ENCODE measurements at places on chromosomes 5 and 9.

DNA sequence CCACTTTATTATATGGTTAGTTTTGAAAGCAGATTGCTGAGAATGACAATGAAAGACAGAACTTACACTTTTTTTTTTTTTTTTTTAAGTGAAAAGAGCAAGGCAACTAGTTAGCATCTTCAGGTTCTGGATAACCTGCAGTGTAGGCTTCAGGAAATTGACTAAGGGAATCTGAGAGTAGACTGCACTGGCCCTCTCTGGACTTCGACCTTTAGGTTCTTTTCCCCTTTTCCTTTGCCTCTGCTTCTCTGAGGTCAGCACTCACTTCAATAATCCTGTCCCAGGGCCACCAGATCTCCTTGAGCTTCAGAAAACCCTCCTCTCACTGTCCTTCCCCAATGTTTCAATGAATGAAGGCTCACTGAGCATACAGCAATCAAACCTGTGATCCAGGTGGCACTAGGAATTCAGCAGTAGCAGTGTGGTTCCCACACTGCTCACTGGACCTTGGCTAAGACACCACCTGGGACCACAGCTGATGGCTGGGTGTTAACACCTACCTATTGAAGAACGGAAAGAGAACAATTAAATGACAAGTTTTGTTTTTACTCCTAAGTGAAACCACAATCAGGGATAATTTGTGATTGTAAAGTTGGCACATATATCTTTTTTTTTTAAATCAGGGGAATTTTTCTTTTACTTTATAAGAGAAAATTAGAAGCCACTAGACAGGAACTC is 85.8 kb upstream of the IL6ST start:
- no peak for DNase-seq

DNA sequence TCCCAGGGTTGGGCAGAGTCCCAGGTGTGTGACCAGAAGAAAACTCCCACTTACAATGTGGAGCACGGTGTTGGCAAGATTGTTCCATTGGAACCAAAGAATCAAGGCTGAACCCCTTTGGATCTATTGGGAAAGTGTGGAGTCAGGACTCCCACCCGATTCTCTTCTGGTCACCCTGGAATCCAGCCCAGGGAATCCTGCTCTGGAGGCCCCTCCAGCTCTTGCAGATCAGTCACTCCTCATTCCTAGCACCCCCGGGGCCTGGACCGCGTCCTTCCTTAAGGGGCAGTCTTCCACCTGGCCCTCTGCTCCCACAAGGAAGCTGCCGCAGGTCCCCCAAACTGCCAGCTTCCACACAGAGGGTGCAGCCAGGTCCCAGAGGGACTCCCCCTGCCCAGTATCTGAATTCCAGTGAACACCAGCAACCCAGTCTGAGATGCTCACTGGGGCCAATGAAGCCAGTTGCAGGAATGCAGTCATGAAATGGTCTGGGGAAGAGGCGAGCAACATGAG is 170.1 kb downstream of the GADD45G start:
- no peak for DNase-seq

GRCh38 chr9:127283917-127284497 is 19.4 kb downstream of the GARNL3 start:
- peak; percentile 6 for DNase-seq

DNA sequence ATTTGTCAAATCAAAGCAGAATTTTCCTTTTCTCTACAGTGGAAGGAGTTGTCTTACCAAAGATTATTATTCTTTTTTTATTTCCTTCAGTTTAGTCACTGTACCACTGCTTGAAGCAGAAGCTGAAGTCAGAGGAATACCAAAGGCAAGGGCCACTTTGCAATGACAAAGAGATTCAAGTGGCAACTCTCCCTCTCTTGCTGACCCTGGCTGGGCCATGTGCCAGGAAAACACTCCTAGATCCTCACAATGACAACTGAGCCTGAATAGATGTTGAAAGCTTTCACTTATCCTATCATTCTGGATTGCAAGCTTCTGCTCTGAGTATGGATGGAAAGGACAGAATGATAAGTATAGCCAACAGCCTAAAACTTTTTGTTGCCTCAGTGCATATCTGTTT is 618.3 kb downstream of the NR2F1-AS1 start:
- peak; percentile 31 for DNase-seq

DNA sequence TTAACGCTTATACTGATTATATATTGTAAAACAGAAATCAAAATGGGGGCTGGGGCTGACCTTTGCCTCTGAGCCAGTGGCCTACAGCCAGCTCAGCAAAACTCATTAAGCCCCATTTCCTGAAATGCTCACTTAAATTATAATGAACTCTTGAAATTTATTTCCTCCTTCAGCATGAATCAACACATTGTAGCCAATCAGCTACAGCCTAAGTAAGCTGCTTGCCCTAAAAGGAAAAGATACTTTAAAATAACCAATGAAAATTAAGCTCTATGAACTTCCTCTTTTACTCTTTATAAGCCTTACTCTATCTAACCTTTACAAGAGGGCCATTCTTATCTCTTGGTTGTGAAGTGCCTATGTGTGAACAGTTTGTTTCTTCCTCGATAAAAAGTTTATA is 33.5 kb upstream of the SUB1 start:
- DNase-seq: no peak

- no peak for DNase-seq
These were observed 25.6 kb downstream of the COL27A1 start for GRCh38 chr9:114180696-114181606.

DNA sequence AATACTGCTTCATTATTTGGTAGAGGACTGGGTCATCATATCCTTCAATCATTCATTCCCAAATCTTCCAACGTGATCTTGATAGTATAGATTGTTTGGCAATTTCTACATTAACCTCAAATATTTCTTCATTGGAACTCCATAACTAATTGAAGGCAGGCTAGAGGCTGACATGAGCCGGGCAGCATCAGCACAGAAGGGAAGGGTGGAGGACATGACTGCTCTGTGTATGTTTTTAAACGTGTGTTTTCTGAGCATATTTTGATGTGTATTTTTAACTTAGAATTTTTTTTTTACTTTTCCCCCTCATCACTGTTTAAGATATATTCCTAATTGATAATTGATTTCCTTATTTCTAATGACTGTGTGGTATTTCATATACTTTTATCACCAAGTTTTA is 12.6 kb downstream of the DDX4 start:
- no peak for DNase-seq

GRCh38 chr9:130336885-130337284 is 71.3 kb downstream of the HMCN2 start:
- DNase-seq: no peak

DNA sequence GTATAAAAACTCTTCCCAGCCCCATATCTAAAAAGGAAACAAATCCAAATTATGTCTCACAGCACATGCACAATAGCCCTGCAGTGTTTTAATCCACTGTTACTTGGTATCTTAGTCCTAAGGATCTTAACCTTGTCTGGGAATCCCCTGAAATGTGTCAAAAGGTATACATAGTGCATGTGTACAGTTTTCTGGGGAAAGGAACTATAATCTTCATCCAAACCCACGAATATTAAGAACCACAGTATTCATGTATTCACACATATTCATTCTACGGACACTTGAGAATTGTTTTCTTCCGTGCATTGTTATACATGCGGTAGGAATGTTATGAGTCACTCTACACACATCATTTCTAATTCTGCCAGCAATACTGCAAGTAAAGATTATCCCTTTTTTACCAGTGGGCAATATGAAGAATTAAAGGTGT is 47.8 kb upstream of the SNX2 start:
- DNase-seq: no peak

GRCh38 chr5:15757103-15757502 is 257.1 kb downstream of the FBXL7 start:
- no peak for DNase-seq

GRCh38 chr5:17304282-17304681 is 86.9 kb downstream of the BASP1 start:
- DNase-seq: no peak

DNA sequence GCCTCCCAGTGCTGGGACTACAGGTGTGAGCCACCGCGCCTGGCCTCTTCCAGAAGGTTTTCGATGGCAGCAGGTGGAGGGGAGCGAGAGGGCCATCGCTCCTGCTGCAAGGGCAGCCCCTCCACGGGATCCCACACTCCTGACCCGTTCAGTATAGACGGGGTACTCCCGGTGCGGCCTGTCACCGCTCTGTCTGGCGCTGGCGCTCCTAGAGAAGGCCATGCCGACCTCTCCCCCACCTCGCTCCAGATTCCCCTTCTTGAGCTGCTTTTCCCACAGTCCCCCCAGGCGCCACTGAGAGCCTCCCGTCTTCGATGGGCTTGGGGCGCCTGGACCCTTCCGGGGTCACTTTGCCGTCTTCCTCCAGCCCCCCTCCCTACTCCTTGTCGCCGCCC is 4.3 kb upstream of the SQSTM1 start:
- no peak for DNase-seq

- no peak for DNase-seq
These were observed 66.8 kb upstream of the IL7R start for GRCh38 chr5:35789732-35790456.

DNA sequence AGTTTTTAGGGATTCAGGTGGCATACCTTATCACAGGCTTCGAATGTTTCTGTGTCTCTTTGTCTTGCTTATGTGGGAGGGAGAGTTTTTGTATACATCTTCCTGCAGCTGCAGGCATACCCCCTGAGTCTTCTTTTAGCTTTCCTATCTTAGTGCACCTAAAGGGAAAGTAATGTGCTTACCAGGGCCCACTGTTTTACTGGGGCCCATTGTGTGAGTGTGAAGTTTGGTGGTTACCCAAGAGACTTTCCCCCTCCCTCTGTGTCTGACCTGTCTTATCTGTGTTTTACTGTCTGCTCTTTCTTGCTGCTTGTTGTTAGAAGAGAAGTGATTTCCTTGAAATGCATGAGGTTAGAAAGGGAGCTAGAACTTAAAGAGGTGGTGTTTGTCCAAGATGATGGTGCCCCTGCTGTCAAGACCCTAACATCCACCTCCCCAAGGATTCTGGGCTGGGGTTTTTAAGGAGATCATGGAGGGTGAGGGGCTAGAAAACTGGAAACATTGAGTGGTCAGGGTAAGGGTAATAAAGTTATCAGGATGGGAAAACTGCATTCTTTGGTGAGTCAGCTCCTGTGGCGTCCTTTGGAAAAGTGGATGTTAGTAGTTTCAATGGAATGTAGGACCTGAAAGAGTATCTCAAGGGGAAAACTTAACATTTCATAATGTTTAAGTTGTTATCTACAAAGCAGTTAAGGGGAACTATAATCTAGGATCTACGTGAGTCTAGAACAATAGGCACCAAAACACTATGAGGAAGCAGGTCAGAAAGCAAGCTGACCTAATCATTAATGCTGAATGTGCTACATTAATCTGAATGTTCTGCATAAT is 583.5 kb upstream of the TUSC1 start:
- DNase-seq: no peak

- DNase-seq: no peak
These were observed 71.1 kb downstream of the GNAQ start for GRCh38 chr9:77960356-77961153.

- no peak for DNase-seq
These were observed 772 bp upstream of the TARS1 start for GRCh38 chr5:33439905-33440481.

- no peak for DNase-seq
These were observed 163.6 kb downstream of the LRRC70 start for GRCh38 chr5:62742207-62742606.

DNA sequence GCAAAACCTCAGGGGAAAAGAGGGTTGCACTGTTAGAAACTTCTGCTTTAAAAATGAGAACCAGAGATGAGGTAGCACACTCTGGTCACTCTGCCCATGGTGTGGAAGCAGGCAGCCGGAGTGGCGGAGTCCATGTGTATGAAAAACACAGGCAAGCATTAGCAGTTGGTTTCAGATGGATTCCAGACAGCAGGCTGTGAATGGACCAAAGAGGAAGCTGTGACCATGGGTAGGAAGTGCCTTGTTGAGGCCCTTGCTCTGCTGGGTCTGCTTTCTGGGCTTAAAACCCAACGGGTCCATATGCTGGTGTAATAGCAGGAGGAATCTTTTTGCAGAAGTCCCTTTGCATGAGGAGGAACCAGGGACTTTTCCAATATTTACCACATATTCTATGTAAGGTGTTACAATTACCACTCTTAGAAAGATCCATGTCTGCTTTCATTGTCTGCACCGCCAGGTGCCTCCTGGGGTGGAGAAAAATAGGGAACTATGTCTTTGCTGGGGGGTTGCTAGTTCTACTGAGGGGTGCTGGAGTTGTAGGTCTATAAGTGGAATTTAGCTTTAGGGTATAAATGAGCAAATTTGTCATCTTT is 77.0 kb downstream of the ANKRD55 start:
- no peak for DNase-seq

- DNase-seq: no peak
These were observed 183.5 kb downstream of the GAS1 start for GRCh38 chr9:86763791-86764190.

GRCh38 chr9:92377876-92378275 is 26.5 kb downstream of the OGN start:
- DNase-seq: no peak

DNA sequence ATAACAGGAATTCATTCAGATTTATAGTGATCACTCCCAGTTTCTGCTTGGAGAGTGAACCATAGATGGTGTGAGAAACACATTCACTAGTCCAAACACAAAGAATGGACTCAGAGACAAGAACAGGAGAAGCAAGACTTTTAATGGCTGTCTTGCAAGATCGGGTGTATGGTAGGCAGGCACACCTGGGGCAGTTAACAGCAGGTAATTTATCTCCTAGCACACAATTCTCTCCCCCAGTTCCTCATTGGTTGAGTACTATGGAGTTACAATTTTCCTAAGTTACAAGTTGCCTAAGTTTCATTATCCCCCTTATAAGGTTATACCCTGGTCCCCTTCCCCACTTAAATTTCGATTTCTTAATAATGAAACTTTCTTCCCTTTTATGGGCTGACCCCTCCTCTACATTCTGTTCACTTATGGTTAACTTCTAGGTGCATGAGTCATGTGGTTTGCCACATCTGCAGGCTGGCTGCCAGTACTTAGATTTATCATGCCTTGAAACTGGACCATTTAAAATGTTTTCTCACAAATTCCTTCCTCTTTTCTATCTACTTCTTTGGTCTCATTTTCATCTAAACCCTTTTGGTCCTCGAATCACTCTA is 623.3 kb downstream of the HINT1 start:
- DNase-seq: peak; percentile 45

- DNase-seq: peak; percentile 61
These were observed 7.1 kb downstream of the PHYHD1 start for GRCh38 chr9:128927731-128928411.

GRCh38 chr9:127783111-127784008 is 2.5 kb upstream of the CDK9 start:
- no peak for DNase-seq

All from Calu3 (cell line).